ENCODE measurements at places on chromosomes 2 and 18.

GRCh38 chr2:20135631-20136050 lies 84.2 kb upstream of the LAPTM4A start:
- no peaks in the 10 kb centered on the region for H3K36me3 ChIP-seq
- H3K27me3 ChIP-seq, result peaks cover 4% of the 10 kb centered on the region
- H3K4me3 ChIP-seq, result no peak overlapping the region
- peak; percentile 7 for DNase-seq
- H3K4me1 ChIP-seq, result no peaks in the 10 kb centered on the region

- DNase-seq, result no peak
- no peak overlapping the region for H3K4me3 ChIP-seq
- peaks cover 33% of the 10 kb centered on the region for H3K4me1 ChIP-seq
- H3K36me3 ChIP-seq, result no peaks in the 10 kb centered on the region
- H3K27ac ChIP-seq, result no peak overlapping the region
These were observed 75.7 kb downstream of the DOCK10 start for GRCh38 chr2:224966613-224967012.

GRCh38 chr2:229511524-229511923 lies 202.8 kb downstream of the DNER start:
- no peaks in the 10 kb centered on the region for H3K27me3 ChIP-seq
- no peaks in the 10 kb centered on the region for H3K36me3 ChIP-seq
- no peaks in the 10 kb centered on the region for H3K4me1 ChIP-seq
- no peak overlapping the region for H3K27ac ChIP-seq

GRCh38 chr2:212387146-212387545 lies 151.5 kb downstream of the ERBB4 start:
- no peaks in the 10 kb centered on the region for H3K36me3 ChIP-seq
- H3K27me3 ChIP-seq, result no peaks in the 10 kb centered on the region
- H3K4me3 ChIP-seq, result no peak overlapping the region
- H3K27ac ChIP-seq, result no peak overlapping the region

DNA sequence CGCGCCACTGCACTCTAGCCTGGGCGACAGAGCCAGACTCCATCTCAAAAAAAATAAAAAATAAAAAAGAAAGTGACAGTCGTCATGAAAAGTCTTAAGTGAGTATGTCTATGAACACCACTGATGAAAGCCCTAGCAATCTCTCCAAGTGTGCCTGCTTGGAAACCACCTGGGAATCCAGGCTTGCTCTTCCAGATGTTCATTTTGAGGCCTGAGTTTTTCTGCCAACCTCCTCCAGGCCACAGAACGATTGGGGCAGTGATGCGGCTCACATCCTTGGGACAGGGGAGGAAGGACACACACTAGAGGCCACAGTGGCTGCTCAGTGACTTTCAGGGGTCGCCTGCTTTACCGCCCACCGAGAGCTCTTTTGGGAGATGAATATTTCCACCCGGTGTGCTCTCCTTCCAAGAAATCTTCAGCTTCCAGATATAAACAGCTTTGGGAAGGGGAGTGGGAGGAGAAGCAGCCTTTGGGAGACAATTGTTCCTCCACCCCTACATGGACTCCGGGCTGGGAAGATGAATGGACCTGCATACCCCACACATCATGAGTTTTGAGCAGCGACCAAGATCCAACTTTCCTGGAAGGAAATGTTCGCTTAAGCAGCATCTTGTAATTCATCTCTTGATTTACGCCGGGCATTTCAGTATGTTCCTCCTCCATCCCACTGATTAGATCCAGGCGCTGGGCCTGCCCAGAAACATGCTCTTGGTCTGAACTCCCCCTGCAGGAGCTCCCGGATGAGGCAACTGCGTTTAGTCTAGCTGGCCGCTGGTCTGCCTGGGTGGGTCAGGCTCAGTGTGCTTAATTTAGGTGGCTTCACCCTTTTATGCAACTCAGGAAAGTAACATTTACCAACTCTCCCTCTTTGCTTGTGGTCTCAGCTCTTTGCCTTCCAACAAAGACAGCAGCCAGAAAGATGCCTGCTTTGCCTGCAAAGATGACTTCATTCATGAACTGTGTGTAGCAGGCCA lies 6.2 kb upstream of the ARMC9 start:
- no peak overlapping the region for H3K27ac ChIP-seq
- no peaks in the 10 kb centered on the region for H3K4me1 ChIP-seq
- no peak for DNase-seq
- H3K27me3 ChIP-seq, result peaks cover 10% of the 10 kb centered on the region
- H3K4me3 ChIP-seq, result no peak overlapping the region
- no peaks in the 10 kb centered on the region for H3K36me3 ChIP-seq

GRCh38 chr2:84417453-84418145 lies 41.5 kb downstream of the SUCLG1 start:
- H3K4me1 ChIP-seq, result no peaks in the 10 kb centered on the region
- H3K27me3 ChIP-seq, result no peaks in the 10 kb centered on the region
- no peak for DNase-seq
- peaks cover 5% of the 10 kb centered on the region for H3K36me3 ChIP-seq
- H3K4me3 ChIP-seq, result no peak overlapping the region

DNA sequence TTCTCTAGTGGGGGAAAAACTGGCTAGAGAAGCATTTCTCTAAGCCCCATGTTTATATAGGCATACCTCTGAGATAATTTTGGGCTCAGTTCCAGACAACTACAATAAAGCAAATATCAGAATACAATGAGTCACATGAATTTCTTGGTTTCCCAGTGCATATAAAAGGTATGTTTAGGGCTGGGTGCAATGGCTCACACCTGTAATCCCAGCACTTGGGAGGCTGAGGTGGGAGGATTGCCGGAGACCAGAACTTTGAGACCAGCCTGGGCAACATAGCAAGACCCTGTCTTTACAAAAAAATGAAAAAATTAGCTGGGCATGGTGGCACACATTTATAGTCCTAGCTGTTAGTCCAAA lies 22.2 kb downstream of the TSN start:
- H3K4me3 ChIP-seq, result no peak overlapping the region
- H3K27me3 ChIP-seq, result peaks cover 4% of the 10 kb centered on the region
- no peak for DNase-seq
- no peak overlapping the region for H3K27ac ChIP-seq

DNA sequence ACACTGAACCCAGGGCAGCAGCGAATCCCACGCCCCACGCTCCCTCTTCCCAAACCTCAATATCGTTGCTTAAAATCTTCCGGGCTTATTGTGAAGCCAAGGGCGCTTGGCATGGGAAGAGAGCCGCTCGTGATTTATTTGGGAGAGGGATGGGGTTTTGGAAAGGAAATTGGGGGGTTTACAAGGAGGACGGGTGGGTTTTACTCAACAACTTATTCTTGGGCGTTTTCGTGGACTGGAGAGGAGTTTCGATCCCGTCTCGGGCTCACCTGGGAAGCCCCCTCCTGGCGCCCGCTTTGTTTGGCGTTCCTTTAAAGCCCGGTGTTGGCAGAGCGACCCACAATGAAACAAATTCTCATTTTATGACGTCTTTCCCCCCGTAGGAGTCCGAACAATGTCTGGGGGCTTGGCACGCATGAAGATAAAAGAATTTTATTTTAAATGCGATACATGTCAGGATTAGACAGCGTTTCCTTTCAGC lies 135.3 kb downstream of the INSIG2 start:
- peaks cover 26% of the 10 kb centered on the region for H3K27me3 ChIP-seq
- H3K4me3 ChIP-seq, result peak overlapping the region; percentile 88
- H3K4me1 ChIP-seq, result peaks cover 9% of the 10 kb centered on the region

DNA sequence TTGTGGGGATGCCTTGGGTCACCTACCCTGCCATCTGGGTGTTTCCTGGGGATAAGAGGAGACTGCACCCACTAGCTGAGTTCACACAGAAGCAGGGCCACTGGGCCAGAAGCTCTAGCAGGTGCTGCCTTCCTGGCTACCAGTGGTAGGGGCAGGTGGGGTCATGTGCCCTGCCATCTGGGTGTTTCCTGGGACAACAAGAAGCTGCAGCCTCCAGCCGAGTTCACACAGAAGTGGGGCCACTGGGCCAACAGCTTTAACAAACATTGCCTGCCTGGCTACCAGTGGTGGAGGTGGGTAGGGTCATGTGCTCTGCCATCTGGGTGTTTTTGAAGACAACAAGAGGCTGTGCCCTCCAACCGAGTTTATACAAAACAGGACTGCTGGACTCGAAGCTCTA lies 282.2 kb upstream of the SYT4 start:
- no peak overlapping the region for H3K4me3 ChIP-seq
- no peaks in the 10 kb centered on the region for H3K4me1 ChIP-seq
- peaks cover 1% of the 10 kb centered on the region for H3K27me3 ChIP-seq
- H3K27ac ChIP-seq, result no peak overlapping the region
- no peaks in the 10 kb centered on the region for H3K36me3 ChIP-seq

- H3K4me3 ChIP-seq, result peak overlapping the region; percentile 80
- peaks cover 1% of the 10 kb centered on the region for H3K36me3 ChIP-seq
- no peak overlapping the region for H3K27ac ChIP-seq
- peak; percentile 40 for DNase-seq
- peaks cover 12% of the 10 kb centered on the region for H3K4me1 ChIP-seq
- H3K27me3 ChIP-seq, result peaks cover 16% of the 10 kb centered on the region
These were observed 468 bp upstream of the SATB2 start for GRCh38 chr2:199458009-199458805.
